ENCODE measurements at places on chromosomes 16 and 17.

DNA sequence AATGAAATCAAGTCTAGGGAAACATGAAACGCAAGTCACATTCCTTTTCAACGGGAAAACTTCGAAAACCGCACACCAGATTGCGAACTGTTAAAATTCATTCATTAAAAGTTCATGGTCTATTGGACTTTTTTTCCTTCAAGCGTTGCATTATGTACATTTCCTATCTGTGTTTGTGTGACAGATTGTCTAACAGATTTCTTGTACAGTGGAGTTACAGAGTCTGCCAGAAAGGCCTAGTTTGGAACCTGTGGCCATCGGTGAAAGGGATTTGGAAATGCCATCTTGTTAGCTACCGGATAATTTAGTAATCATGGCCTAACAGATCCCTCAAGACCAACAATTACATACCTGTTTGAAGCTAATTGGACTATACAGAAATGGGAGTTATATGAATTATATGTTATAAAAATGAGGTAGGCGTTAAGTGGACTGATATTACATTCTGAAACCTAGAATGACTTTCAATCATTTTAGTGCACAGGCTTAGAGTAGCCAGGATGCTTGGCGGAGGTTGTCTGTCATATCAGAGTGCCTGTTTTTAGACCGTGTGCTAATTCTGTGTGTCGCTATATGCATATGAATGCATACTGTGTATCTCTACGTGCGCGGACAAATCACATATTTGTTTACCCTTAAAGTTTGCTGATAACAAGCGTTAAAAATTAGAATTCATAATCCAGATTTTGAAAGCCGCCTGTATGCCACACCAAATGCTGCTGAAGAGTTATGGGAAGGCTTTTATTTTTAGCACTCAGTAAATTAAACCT, 885.4 kb upstream of the RBFOX1 start:
- no peak for DNase-seq

DNA sequence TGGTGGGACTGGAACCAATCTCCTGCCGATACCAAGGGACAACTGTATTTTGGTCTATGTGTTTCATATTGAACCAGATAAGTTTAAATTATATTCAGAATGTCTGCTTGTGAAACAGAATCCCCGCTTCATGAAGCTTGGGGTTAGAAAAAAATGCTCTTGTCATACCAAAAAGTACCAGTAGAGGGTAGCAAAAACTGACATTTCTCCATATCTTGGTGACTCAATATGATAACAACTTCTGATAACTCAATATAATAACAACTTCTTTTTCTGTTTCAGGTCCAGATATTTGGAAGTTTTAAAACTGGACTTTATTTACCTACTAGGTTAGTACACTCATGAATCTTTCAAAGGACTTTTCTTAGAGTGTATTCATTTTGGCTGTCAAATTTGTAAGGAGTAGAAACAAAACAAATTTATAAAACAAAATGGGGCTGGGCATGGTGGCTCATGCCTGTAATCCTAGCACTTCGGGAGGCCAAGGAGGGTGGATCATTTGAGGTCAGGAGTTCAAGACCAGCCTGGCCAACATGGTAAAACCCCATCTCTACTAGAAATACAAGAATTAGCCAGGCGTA, 52.3 kb upstream of the ADCY7 start:
- peak; percentile 17 for DNase-seq

DNA sequence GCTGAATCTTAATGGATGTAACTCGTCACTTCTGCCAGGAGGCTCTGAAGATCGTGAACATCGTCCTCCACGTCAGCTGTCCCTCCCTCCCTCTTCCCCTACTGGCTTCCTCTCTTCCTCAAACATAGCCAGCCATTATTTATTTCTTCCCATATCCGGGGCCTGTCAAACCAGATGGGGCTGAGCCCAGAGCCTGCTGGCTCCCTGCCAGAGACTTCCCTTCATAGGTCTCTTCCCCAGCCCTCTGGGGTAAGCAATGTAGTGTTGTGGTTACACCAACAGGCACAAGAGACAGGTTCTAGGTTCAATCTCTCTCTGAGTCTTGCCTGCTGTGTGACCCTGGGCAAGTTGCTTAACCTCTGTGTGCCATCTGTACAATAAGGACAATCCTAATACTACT, 40.1 kb upstream of the ZFP90 start:
- DNase-seq, result no peak

- no peak for DNase-seq
Measured at GRCh38 chr17:68613739-68614298, 12.7 kb upstream of the FAM20A start.

DNA sequence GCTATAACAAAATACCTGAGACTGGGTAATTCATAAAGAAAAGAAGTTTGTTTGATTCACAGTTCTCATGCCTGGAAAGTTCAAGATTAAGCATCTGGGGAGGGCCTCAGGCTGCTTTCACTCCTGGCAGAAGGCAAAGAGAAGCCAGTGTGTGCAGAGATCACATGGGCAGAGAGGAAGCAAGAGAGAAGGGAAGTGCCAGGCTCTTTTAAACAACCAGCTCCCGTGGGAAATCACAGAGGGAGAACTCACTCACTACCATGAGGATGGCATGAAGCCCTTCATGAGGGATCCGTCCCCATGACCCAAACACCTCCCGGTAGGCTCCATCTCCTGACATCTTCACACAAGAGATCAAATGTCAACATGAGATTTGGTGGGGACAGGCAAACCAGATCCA, 501.6 kb downstream of the MAF start:
- no peak for DNase-seq

- DNase-seq, result no peak
Measured at GRCh38 chr16:86370062-86370461, 140.3 kb upstream of the FOXF1 start.

DNA sequence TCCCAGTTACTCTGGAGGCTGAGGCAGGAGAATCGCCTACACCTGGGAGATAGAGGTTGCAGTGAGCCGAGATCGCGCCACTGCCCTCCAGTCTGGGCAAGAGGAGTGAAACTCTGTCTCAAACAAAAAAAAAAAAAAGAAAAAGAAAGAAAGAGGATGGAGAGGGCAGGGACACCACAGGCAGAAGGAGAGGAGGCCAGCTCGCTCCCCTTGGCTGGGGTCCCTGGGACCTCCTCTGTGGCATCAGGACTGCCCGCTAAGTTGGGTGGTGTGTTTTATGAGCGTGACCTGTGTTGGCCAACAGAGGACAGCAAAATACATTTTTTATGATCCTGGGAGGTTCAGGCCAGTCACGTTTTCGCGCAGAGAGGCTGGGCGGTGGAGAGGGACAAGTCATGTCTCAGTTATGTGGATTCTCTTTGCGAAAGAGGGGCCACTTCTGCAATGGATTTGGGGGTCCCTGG, 229.6 kb downstream of the MRTFB start:
- peak; percentile 68 for DNase-seq

- no peak for DNase-seq
Measured at GRCh38 chr16:28820016-28820415, 2.8 kb upstream of the ATXN2L start.

GRCh38 chr17:65065906-65066305, 9.4 kb upstream of the GNA13 start:
- DNase-seq, result no peak

DNA sequence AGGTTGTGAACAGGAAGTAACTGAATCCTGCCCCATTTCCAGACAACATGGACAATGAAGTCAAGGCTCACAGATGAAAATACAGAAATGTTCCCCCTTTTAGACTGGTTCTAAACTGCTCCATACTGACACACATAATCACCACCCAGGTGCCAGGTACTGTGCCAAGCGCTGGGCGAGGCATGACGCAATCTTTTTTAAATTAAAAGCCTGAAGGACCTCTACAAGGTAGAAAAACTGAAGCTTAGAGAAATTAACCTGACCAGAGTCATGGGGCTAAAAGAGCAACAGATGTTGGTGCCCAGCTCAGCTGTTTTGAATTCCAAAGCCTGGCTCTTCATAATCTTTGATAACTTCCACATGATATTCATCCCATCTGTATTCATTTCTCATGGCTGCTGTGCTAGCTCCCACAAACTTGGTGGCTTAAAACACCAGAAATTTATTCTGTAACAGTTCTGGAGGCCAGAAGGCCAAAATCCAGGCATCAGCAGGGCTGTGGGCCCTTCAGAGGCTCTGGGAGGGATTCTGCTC, 4.9 kb upstream of the RAB11FIP4 start:
- DNase-seq, result no peak

GRCh38 chr17:31394544-31394943, 3.1 kb downstream of the RAB11FIP4 start:
- peak; percentile 13 for DNase-seq

- DNase-seq, result no peak
Measured at GRCh38 chr16:7227229-7227721, 105.4 kb upstream of the RBFOX1 start.

Measured in AG09309 (cell line).